ENCODE measurements at places on chromosomes 5 and 9.

GRCh38 chr5:89351222-89351621, 468.2 kb upstream of the MEF2C start:
- no peak for DNase-seq

- DNase-seq, result no peak
Observed at GRCh38 chr9:129834489-129835127, 467 bp downstream of the C9orf78 start.

DNA sequence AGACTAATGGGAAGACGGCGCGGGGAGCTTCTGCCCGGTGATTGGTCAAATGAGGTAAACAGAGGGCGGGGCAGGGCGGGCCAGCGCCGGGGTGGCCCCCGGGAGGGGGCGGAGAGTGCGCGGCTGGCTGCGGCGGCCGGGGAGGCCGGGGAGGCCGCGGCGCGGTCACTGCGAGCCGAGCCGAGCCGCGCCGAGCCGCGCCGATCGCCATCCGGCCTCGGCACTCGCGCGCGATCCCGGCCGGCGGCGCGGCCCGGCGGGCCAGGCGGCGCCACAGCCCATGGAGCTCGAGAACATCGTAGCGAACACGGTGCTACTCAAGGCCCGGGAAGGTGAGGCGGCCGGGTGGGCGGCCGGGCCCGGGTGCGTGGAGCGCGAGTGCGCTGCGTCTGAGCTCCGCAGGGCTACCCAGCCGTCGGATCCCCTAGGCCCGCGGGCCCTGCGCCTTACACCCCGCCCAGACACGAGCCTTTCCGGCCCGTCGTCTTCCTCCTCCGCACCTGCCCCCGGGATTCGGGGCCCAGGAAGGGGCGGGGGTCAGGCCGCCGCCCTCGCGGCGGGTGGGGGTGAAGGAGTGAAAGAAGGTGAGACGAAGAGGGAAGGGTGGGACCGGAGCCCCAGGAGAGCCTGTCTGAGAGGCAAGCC, at the start of gene GRK6:
GRK6 (plus strand) TSS at position 111 of the 645 bp plus-strand sequence; CDS start at position 281, 170 bp downstream.
- no peak for DNase-seq

DNA sequence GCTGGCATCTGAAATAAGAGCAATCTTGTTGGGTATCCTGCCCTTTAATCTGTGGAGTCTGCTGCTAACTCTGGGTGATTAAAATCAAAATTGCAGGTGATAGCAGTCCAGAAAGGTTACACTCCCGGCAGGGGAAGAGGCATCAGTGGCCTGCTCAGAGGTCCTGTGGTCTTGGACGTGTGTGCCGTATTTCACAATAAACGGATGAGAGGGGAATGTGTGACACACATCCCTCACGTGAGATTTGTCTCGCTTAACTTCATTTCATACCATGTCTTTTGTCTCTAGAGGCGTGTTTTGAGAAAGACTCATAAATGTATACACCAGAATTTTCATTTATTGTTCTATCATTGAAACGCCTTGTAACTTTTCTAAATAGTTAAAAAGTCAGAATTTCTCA, 36.6 kb downstream of the FAM240B start:
- no peak for DNase-seq

DNA sequence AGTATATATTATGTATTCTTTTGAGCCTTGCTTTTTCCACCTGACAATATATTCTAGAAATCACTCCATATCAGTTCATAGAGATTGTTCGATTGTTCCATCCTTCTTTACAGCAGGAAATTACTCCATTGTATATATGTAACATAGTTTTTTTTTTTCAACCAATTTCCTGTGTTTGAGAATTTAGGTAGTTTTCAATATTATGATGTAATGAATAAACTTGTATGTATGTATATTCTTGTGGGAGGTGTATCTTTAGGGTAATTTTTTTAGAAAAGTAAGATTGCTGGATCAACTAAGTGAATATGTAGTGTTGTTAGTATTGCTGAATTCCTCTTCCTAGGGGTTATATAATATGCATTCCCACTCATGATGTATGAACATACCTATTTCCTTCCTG, 165.9 kb upstream of the PITX1 start:
- DNase-seq, result no peak

DNA sequence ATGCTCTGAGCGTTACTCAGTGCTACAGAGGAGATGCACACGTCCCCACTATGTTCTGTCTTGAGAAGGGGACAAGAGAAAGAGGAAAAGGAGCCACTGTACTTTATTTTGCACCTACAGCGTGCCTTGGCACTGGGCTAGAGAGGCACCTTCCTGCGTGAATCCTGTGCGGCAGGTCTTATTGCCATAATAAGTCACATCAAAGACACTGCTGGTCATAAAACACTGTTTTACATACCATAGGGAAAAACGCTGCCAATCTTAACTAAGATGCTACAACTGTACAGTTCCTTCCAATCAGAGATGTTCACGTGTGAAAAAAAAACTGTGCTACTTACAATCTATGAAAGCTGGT, 48.1 kb downstream of the NEURL1B start:
- DNase-seq, result no peak

- no peak for DNase-seq
Observed at GRCh38 chr9:109755040-109755439, 25.0 kb upstream of the PALM2AKAP2 start.

All from GM12864 (cell line).